ENCODE measurements at places on chromosomes 4 and X.
A peak's percentile ranks its signal among the peaks of the same experiment; 100 is the strongest.

- DNase-seq: no peak
These were observed 124.2 kb downstream of the NFKB1 start for GRCh38 chr4:102625232-102625930.

DNA sequence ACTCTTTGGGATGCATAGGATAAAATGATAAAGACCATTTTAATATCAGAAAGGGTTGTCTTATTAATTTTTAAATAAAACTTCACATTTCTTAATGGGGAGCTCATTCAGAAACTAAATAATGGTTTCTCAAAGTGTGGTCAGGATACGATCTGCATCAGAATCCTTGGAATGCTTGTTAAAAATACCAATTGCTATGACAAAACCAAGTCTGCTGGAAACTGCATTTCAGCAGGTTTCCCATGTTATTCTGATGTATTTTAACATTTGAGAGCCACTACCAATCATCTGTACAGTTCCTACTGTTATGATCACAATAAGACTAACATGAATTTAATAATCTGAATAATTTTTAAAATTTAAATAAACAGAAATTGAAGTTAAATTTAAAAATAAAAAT is 115.1 kb downstream of the SOWAHB start:
- DNase-seq: no peak

DNA sequence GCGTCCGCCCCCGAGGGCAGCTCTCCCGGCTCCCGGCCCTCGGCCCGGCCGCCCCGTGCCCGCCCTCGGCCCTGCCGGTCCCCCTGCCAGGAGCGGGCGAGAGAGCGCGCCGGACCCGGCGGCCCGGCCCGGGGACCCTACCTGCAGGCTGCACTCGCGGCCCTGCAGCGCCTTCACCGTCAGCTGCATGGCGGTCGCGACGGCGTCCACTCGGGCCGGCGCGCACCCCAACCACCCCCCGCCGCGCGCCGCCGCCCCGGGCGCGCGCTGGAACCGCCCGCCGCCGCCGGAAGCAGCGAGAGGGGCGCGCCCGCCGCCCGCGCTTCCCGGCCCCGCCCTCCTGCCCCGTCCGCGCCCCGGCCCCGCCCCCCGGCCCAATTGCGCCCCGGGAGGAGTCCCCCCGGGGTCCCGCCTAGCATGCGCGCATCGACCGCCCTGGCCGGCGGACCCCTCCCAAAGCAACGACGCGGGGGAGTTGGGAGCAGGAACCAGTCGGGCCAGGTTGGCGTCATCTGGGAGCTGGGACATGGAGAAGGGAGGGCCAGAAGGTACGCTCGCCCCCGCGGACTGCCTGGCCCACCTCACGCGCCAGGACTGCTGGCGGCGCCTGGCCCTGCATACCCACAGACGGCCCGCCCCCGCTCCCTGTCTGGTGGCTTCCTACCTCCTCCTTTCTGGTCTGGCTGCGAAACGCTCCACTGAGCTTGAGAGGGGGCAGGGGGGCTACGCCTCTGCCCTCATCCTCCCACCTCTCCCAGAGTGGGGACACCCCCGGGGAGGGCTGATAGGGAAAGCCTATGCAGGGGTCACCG is at the start of gene UBL4A:
Gene UBL4A, minus strand, starts transcription at position 220 of the 812 bp plus-strand sequence. Its CDS starts 31 bp downstream, at position 189.
- DNase-seq: no peak

- DNase-seq: no peak
These were observed 24.5 kb downstream of the WDR17 start for GRCh38 chr4:176090115-176090514.

DNA sequence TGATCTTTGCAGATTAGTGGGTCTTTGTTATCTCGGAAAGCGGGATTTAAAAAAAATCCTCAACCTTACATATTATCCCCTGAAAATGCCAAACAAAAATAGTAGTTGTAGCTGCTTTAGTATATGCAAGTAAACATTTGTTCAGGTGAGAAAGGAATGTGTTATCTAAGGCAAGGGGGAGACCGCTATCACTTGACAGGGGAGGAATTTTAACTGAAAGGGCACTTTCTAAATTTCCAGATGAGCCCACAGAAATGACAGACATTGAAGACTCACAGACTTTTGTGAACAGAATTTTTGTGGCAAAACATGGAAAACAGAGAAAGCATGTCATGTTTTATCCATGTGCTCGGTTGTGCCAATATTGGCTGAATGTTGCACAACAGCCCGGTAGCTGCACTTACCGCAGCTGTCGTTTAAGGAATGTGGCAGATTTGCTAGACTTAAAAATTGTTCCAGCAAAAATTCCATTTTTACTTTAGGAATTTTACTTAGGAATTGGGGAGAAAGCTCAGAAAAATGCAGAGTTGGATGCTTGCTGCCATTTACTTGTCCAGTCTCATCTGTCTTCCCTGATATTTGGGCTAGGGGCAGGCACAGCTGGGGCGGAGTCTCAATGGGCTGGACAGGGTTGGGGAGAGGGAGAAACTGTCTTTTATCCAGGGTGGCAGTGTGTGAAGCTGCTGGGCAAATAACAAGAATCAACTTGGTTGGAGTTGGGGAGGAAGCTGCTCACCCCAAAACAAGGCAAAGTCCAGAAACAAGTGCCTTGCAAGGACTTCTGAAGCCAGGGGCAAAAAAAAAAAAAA is 94.6 kb upstream of the RPS6KA3 start:
- no peak for DNase-seq

DNA sequence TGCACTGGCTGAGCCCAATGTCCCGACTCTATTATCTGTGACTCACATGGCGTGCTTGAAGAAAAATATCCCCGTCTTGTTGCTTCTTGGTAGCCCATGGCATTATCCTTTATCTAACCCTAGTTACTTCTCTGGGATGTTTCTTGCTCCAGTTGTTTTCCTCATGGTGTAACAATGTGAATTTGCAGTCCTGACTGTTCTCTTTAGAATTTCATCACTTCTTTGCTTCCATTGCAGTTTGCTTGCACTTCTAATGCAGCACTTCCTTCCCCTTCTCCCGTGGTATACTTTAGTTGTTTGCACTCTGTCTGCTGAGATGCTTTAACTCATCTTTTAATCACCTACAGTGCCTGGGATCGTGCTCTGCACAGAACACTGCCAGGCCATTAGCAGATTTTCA is 126.9 kb downstream of the MAML3 start:
- no peak for DNase-seq

DNA sequence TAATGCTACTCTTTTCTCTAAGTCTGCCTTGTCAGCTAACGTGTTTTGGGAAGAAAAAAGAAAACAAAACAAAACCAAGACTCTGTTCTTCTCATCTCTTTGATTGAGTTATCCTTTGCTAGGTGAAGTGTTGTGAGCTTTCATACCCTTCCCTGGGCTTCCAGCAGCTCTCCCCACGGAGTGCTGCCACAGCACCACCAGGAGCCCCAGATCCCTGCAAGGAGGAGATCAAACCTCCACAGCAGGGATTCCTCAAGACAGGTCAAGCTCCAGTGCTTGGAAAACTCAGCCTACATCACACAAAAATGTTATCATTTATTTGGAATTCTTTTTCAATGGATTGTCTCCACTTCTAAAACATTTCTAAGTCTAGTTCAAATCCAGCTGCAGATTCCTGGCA is 1981.9 kb upstream of the TENM3 start:
- no peak for DNase-seq

- DNase-seq: no peak
These were observed 37.7 kb upstream of the RAB33B start for GRCh38 chr4:139416073-139416673.

DNA sequence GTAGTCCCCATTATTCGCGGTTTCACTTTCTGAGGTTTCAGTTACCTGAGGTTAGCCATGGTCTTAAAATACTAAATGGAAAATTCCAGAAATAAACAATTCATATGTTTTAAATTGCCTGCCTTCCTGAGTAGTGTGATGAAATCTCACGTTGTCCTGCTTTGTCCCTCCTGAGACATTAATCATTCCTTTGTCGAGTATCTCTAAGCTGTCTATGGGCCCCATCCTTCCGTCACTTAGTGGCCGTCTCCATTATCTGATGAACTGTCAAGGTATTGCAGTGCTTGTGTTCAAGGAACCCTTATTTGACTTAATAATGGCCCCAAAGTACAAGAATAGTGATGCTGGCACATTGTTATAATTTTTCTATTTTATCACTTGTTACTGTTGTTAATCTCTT is 94.8 kb downstream of the ADGRL3 start:
- DNase-seq: no peak

DNA sequence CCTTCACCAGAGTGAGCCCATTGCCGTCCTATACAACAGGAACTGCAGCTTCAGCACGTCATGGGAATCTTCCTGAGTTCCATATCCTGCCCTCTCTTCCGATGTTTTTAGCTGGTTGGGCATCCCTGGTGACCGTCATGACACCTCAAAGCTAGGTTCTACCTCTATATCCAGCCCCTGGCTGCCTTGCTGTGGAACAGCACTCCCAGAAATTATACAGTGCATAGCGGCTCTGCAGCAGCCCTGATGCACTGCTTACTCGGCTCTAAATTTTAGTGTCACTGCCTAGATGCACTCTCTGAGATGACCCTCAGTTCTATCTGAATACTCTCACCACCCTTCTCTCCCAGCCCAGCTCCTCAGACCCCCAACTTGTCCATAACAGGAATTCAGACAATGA is 44.3 kb downstream of the ARHGEF38 start:
- no peak for DNase-seq

- peak; percentile 10 for DNase-seq
These were observed 105.6 kb downstream of the HNRNPD start for GRCh38 chr4:82268050-82268825.

DNA sequence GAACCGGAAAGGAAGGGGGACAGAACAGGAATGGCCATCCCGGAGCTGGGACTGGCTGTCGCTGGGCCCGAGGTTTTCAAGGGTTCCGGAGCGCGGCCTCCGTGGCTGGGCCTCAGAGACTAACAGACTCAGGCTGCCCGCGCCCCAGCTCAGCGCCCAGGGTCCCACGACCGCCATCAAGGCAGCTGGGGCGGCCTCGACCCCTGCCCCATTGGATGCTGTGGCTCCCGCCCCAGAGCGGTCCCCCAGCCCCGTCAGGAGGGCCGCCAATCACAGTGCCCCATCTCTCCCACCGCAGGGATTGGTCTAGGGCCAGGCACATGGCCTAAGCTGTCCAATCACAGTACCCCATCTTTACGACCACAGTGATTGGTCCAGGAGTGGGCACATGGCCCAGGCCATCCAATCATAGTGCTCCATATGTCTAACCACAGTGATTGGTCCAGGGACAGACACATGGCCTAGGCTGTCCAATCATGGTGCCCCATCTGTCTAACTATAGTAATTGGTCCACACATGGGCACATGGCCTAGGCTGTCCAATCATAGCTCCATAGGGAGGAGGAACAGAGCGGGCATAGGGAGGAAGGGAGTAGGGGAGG is 105.3 kb upstream of the NKX1-1 start:
- peak; percentile 19 for DNase-seq

DNA sequence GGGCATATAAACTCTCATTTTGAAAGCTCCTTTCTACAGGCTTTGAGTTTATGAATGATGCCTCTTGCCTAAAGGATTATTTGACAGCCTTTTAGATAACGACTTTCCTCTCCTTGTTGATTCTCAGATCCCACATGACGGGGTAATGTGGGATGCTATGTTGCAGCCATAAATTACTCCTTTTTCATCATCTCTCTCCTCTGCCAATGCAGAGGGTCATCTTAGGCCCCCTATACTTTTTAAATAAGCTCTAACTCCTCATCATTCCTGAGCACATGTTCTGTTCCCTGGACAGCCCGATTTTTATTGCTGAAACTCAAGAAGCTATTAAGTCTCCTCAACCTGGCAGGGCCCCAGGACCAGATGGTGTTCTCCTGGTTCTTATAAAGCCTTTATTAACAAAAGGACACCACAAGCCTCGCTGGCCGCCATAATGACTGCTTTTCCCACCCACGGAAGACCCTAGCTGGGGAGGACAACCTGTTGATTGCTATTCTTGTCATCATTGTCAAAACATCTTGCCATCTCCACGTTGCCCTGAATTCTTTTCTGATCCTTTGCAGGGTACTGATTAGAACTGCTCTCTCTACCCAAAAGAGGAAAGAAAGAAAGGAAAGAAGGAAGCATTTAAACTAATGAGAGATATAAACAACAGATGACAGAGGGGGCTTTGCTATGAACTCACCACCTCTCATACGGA is 150.7 kb downstream of the DHX15 start:
- DNase-seq: no peak

DNA sequence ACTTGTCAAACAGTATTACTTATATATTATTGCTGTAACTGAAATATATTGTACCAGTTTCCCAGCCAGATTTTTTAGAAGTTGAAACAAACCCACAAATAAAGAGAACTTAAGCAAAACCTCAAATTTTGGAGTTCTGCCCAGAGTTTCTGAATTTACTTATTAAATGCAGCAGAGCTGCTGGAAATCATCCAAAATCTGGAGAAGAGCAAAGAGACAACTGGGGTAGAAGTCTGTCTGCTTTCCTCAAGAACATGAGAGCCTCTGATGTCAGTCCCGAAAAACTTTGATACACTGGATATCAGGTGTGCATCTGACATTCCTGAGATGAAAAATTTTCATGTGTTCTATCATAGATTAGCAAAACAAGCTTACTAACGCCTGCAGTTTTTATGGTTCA is 325.9 kb downstream of the NR3C2 start:
- no peak for DNase-seq

All from stimulated activated CD4-positive, alpha-beta T cell treated with anti-CD3 and anti-CD28 coated beads, TNF-alpha, amount 100 ng/mL, for 4 hours (primary cell).